ENCODE measurements at places on chromosomes 16 and 17.
A peak's percentile ranks its signal among the peaks of the same experiment; 100 is the strongest.

GRCh38 chr17:3157218-3157617 is 29.9 kb upstream of the OR1G1 start:
- no peak for DNase-seq

DNA sequence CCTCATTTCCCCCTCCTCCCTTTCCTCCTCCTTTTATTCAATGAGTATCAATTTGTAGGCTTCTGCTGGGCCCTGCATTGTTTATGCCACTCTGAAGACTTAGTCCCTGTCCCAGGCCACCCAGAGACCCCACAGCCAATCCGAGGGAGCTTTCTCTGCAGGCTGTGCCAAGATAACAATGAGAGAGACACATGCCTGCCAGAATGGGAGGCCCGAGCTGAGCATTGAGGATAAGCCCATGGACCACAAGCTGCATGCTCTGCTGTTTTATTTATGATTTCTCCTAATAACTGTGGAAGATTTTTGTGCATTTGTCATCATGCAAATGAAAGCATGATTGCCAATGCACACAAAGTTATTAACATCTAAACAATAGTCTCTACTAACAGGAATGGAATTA is 3.0 kb downstream of the RCVRN start:
- DNase-seq: no peak

- no peak for DNase-seq
Measured at GRCh38 chr16:30757316-30757715, 4.5 kb downstream of the CFAP119 start.

DNA sequence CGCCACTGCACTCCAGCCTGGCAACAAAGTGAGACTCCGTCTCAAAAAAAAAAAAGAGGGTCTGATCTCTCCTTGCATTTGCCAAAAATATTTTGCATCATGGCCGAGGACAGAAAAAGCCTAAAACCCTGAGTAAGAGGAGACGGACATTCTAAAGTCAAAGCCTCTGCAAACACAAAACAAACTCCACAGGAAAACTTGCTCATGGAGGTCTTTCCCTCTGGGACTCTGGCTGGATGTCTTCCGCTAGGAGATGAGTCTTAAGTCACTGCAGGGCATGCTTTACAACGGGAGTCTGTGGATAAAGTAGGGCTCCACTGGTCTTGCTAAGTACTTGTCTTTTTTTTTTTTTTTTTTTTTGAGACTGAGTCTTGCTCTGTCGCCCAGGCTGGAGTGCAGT is 74.0 kb downstream of the MRM3 start:
- no peak for DNase-seq

DNA sequence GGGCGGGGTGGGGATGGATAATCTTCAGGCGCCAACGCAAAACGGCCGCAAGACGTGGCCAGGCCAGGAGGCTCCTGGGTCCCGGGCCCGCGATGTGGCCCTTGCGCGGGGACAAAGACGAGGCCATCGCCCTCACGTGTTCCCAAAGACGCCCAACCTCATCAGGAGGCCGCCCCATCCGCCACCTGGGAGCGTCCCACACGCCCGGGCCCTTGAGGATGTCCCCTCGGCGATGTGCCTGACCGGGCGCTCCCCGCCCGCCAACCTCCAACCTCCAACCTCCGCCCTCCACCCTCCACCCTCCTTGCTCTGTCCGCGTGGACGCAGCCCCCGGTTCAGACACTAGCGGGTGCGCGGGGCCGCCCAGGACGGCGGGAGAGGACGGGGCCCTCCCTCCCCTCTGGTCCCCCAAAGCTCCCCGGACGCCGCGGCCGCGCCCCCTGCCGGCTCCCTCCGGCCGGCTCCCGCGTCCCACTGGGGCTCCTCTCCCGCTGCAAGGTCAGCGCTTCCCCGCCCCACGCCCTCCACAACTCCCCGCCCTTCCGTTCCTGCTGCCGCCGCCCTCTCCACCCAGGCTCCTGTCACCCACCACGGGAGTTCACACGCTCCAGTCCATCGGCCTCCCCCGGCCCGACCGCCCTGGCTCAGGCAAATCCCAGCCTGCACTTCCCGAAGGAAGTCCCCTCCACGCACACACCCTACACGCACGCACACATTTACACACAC is 250.8 kb upstream of the RPL38 start:
- DNase-seq: peak; percentile 44

DNA sequence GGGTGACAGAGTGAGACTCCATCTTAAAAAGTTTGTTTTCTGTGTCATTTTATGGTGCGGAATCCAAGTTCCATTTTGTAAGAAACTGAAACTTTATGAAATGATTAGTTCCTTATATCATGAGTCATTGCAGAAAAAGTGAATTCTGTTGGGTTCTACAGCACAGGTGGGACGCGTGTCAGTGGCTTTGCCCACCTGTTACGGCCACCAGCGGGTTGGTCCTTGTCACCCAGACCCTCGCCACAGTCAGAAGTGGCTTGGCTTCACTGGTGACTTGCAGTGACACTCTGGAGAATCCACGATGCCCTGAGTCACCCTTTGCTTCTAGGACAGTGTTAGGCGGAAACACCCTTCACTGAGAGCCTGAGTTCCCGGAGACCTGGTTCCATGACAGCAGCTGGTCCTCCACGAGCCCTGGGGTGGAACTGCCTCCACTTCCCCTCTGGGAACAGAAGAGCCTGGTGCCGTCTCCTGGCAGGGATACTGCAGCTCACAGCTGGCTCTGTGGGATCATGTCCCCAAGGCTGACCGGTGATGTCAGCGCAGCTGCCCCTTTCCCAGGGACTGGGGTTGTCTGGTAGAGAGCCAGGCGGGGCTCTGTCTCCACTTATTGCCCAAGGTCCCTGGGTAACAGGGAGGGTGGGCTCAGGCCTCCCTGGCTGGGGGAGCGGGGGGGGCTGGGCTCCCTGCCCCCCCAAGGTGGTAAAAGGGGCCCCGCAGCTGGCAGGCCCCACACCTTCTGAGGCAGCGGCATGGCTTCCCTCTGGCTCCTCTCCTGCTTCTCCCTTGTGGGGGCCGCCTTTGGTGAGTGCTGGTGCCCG is at the start of gene CTRB1:
Gene CTRB1 (plus strand): TSS at position 733 of the 821 bp plus-strand sequence. CDS start 20 bp downstream, at position 753.
- DNase-seq: peak; percentile 51

- DNase-seq: no peak
Measured at GRCh38 chr16:75309156-75309555, 57.7 kb upstream of the BCAR1 start.

GRCh38 chr17:72590882-72591281 is 470.1 kb downstream of the SOX9 start:
- DNase-seq: no peak

DNA sequence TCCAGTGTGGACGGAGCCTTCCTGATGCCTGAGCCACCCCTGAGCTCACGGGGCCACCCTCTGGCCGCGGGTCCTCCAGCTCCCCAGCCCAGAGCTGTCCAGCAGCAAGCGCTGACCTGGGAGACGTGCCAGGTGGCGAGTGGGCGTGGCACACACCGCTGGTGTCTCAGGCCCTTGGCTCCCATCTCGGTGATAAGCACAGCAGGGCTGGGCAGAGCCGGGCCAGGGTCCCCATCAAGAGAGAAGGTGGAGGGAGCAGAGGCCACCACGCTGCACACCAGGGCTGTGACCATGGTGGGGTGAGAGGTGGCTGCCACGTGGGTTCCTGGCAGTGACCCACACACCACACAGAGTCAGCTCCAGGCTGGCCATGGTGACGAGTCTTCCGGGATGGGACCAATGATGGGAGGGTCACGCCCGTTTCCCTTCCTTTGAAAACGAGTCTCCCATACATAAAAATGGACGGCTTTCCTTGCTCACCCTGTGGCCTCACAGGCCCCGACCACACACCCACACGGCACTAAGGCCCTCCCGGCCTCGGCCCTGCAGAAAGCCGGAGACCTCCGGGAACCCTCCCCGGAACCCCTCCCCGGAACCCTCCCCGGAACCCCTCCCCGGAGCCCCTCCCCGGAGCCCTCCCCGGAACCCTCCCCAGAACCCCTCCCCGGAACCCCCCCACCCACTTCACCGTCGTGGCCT is 16.8 kb downstream of the UTS2R start:
- no peak for DNase-seq

- DNase-seq: no peak
Measured at GRCh38 chr17:57447990-57448758, 191.9 kb downstream of the MSI2 start.
